ENCODE measurements at places on chromosomes 12 and 14.
A peak's percentile ranks its signal among the peaks of the same experiment; 100 is the strongest.

DNA sequence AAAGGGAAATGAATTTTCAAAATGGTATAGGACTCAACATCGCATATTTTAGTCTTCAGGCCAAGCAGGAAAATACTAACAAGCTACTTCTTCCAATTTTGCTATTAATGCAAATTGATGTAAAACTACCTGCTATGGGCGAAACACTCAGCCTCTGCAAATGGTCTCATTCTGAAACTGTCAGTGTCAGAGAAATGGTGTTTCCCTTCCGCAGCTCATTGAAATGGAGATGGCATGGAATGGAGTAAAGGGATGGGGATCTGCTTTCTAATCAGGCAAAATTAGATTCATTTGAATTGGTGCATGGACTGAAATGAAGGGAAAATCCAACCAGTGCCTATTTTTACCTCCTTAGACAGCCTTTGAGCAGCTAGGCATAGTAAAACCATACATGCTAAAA, 80.4 kb upstream of the EEA1 start:
- no peak for DNase-seq

DNA sequence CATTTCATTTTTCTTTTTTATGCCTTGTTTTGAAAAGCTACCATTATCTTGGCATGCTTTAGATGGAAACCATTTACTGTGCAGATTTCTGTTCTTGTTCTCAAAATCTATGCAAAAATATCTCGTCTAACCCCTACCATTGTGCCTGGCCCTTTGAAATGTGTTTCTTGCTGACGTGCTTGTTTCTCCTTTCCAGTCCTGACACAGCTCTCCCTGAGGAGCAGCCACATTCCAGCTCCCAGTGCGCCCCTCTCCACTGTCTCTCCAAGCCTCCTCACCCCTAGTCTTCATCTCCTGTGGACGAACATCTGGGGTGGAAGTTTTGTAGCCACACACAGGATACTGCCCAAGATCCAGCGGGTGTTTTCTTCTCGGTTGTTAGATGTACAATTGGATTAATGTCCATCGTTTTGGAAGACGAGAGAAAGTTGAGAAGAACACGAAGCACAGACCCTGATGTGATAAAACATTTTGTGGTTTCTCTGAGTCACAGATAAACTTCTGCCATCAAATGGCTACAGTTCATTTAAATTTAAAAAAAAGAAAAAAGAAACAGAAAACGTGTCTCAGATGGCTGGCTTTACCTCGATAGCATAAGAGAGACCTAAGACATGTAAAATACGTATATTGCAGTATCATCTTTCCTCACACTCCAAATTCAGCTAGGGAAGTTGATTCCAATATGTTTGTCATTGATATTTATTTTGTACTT, 21.9 kb upstream of the FGD4 start:
- no peak for DNase-seq

DNA sequence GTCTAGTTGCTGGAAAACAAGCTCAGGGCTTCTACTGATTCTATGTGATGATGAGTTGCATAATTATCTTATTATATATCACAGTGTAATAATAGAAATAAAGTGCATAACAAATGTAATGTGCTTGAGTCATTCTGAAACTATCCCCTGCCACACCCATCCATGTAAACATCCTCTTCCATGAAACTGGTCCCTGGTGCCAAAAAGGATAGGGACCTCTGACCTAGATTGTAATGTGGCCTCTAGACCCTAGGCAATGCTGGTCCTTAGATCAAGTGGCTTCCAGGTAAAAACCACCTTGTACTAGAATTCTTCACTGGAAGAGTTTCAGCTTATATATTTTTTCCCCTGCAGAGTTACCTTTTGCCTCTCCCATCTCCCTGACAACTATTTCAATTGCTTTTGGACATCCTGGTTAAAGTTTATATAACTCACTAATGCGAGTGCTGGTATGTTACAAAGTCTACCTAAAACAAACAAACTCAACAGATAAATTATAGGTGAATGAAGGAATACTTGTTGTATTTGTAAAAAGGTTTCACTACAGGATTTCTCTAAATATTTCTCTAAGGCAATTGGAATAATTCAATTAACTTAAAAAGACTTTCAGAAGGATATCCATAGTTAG, 462.5 kb downstream of the NAV3 start:
- no peak for DNase-seq

- no peak for DNase-seq
These were observed 15.2 kb downstream of the C12orf43 start for GRCh38 chr12:121001060-121001459.

- DNase-seq: no peak
These were observed 1.2 kb upstream of the CEP170B start for GRCh38 chr14:104863923-104864266.

DNA sequence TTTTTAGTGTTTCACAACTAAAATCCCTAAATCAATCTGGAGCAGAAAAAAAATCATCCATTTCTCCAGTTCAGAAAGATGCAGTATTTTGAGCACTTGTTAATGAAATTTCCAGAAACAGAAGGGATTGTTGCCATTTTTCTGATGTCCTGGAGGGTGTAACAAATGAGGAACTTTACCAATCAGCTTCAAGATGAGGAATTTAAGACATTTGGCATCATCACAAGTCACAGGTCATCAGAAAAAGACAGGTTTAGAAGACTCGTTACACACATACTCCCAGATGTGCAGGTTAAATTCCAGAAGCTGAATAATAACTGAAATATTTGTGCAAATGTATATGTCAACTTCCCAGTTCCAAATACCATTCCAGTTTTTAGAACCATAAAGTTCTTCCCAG, 482 bp upstream of the PSMC1 start:
- DNase-seq: no peak

- no peak for DNase-seq
These were observed 988 bp upstream of the TMEM263 start for GRCh38 chr12:106954462-106955376.

DNA sequence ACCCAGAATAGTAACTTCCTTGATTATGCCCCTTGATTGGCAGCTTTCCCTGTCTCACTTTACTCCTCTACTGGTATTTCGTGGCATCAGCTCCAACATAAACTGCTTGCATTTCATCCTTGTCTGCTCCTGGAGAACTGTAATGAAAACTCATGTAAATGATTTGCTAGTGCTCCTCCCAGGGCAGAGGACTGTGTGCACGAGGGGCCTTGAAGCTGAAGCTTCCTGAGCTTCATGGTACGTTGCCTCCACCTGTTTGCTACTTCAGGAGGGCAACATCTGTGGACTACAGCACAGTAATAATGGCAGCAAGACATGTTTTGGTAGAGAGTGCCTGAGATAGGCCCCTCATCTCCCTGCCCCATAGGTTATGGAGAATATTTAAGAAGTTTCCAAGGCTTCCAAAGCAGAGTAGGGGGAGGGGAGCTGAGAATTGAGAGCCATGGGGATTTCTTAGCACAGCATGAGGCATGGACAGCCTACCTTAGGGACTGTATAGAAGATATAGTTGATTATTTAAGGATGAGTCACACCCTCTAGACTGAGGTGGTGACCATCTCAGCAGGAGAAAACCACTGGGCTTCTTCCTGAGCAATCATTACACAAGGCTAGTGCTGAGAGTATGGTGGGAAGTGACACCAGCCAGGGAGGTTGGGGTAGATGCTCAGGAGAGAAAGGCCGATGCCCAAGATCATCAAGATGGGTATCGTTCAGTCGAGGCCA, 29.5 kb downstream of the CCDC198 start:
- no peak for DNase-seq

DNA sequence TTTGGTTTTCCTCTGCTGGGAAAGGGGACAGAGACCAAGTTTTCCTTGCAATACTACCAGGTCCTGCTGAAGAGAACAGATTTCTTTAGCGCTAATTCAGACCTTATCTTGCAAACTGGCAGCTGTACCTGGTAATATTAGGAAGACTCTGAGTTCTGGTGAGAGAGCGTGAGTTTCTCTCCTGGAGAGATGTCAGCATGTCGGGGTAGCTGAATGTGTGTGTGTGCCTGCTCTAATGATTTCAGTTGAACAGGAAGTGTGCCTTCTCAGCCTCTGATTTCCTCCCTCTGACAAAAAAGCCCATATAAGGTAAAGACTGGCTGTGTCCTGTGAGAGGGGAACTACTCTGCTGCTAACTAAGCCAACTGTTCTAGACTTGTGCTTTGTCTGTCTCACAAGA, 10.3 kb upstream of the ERP27 start:
- DNase-seq: peak; percentile 84

DNA sequence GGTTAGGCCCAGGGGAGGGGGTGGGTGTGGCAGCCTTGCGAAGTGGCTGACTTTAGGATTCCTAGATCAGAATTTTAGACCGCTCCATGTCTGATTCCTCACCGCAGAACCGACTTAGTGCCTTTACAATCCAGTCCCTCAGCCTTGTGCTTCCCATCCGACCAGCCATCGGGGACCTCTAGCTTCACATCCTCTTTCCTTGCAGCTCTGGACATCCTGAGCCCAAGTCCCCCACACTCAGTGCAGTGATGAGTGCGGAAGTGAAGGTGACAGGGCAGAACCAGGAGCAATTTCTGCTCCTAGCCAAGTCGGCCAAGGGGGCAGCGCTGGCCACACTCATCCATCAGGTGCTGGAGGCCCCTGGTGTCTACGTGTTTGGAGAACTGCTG, 557 bp downstream of the COPS7A start:
- no peak for DNase-seq

DNA sequence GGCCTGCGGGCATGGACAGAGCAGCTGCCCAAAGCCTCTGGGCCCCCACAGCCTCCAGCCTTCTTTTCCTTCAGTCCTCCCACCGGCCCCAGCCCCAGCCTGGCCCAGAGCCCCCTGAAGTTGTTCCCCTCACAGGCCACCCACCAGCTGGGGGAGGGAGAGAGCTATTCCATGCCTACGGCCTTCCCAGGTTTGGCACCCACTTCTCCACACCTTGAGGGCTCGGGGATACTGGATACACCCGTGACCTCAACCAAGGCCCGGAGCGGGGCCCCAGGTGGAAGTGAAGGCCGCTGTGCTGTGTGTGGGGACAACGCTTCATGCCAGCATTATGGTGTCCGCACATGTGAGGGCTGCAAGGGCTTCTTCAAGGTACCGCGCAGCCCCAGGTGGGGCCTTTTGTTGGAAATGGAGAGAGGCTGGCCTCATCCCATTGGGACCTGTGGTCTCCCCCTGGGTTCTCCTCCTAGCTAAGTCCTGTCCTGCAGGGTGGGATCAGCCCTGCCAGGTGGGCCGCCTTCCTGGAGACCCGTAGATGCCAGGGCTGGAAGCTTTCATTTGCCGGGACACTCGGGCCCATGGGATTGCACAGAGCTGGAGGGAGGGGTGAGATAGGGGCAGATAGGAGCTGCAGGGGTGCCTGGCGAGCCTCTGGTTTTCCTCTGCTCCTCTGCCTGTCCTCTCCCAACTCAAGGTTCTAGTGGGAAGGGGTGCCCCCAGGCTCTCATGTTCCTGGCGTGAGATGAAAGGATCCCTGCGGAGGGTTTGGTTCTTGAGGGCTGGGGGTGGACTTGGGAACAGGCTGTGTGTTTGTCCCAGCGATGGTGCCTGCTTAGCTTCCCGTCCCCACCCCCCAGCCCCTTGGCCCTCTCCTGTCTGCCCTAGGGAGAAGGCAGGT, 3.8 kb downstream of the NR4A1 start:
- no peak for DNase-seq

DNA sequence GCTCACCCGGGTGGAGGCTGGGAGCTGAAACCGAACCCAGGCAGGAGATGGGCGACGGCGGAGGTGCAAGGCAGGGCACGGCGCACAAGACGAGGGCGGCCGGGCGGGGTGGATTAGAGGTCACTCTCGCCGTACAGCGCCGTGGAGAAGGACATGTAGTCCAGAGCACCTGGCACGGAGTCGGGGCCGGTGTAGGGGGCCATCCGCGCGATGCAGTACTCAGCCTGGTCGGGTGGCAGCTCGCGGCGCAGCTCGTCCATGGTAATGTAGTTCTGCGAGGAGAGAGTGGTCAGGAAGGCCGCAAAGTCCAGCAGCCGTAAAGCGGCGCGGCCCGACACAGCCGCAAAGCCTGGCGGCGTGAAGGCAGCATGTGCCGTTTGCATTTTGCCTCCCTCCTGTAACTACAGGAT, 81.9 kb upstream of the ZFP36L1 start:
- no peak for DNase-seq

DNA sequence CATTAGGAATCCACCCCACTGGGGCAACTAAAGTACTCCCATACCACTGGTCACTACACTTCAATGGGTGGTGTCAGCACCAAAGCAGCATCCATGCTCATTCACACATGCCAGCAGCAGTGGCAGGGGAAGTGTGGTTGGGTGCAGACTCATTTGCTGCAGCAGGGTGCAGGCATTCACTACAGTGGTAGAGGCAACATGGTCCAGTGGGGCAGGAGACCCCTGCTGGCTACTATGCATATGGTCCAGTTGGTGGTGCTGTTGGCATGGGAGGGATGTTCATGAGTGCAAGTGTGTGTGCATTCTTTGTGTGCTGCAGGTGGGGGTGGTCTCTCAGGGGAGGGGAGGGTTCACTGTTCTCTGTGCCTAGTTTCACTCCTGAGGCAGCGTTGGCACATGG, 908.4 kb upstream of the NOVA1 start:
- DNase-seq: no peak

- DNase-seq: no peak
These were observed 3.7 kb downstream of the EFS start for GRCh38 chr14:23361320-23361719.

- DNase-seq: no peak
These were observed 117.4 kb upstream of the SLC38A2 start for GRCh38 chr12:46489951-46490388.

- no peak for DNase-seq
These were observed 618 bp upstream of the ANKRD52 start for GRCh38 chr12:56258820-56259183.

- no peak for DNase-seq
These were observed 6.0 kb downstream of the NYNRIN start for GRCh38 chr14:24404814-24405213.

- peak; percentile 86 for DNase-seq
These were observed 661.7 kb downstream of the VRK1 start for GRCh38 chr14:97458661-97459579.

DNA sequence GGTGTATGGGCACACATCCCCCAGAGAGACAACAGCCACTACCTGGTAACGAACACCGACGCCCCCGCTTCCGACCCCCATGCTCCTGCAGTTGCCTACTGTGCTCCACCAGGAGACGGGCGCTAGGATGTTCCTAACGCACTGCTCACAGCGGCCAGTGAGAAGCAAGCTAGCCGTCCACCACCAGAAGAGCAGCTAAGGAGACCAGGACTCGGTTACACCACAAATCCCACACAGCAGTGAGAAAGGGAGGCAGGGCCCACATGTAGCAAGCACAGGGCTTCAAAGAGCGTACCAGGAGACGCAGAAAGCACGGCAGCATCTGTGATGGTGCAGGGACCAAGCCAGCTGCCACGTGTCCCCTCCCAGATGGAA, 117.0 kb downstream of the NCOR2 start:
- no peak for DNase-seq

Data from CD4-positive, alpha-beta T cell treated with Interleukin-6 at 100 ng/mL for 8 hours (primary cell).